ENCODE measurements at places on chromosomes 6 and 20.

DNA sequence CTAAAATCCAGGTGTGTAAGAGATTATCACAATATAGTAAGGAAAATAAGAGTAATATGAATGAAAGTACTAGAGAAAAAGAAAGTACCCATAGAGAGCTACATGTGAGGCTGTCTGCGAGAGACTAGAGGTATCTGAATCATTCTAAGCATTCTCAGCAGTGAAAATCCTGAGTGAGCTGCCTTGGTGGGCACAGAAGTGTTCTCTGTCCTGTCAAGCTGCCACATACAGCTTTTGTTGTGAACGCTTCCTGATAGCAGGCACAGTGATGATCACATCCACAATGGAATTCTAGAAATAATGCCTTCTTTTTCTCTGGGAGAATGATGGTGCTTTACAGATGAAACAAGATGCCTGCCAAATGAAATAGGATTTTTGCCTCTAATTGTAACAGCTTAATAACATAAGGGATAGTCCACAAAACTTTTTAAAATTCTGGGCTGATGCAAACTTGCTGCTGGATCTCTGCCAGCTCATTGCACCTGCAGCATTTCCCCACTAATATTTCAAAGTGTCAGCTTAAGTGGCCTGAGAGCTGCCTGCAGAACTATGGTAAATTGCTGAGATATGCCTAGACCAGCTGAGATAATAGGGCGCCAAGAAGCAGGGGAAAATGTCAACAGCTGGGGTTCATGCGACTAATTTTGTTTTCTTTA lies 620.5 kb downstream of the DOK5 start:
- no peak for DNase-seq

DNA sequence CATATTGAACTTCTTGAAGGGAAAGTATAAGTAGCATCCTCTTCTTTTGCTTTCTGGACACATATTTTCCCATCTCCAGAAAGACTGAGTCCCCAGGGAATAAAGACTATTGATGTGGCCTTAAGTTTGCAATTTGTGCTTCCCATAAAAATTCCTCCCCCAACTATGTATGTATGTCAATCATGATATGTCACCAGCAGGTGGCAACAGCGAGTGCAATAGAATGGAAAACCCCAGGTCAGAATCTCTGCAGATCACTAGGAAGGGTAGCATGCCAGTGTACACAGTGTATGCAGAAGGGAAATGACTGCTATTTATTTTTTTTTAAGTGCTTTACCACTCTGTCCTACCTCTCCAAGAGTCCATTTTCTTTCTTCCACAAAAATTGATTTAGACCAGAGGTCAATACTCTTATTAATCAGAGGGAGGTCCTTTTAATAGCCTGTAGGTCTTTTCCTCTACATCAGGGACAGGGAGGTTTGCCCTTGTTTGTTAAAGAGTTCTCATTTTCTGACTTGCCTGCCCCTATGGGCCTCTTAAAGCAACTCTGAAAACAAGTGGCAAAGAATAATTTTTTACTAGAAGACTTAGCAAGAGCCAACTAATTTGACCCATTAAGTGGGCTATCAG lies 61.4 kb downstream of the BMP2 start:
- peak; percentile 59 for DNase-seq

DNA sequence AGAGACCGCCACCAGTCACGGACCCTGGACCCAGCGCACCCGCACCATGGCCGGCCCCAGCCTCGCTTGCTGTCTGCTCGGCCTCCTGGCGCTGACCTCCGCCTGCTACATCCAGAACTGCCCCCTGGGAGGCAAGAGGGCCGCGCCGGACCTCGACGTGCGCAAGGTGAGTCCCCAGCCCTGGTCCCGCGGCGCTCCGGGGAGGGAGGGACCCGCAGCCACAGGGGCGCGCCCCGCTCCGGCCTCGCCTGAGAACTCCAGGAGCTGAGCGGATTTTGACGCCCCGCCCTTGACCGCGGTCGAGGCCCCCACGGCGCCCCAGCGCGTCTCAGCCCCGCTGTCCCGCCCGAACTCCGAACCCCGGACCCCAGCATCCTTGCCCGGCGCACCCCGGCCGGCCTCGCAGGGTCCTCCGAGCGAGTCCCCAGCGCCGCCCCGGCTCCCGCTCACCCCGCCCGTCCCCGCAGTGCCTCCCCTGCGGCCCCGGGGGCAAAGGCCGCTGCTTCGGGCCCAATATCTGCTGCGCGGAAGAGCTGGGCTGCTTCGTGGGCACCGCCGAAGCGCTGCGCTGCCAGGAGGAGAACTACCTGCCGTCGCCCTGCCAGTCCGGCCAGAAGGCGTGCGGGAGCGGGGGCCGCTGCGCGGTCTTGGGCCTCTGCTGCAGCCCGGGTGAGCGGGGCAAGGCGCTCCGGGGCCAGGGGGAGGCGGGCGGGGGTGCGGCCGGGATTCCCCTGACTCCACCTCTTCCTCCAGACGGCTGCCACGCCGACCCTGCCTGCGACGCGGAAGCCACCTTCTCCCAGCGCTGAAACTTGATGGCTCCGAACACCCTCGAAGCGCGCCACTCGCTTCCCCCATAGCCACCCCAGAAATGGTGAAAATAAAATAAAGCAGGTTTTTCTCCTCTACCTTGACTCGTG lies at the start of gene OXT:
Gene OXT, plus strand, starts transcription at position 11 of the 920 bp plus-strand sequence. Its CDS starts 36 bp downstream, at position 47.
- peak; percentile 50 for DNase-seq

GRCh38 chr6:162889303-162889702 lies 161.5 kb downstream of the PACRG start:
- DNase-seq: no peak
